ENCODE measurements at places on chromosomes 12 and 14.
A peak's percentile ranks its signal among the peaks of the same experiment; 100 is the strongest.

GRCh38 chr14:92392711-92393110 is 69.7 kb downstream of the SLC24A4 start:
- DNase-seq: no peak

GRCh38 chr12:5465384-5465783 is 33.5 kb downstream of the NTF3 start:
- no peak for DNase-seq

- no peak for DNase-seq
These were observed 73.8 kb upstream of the SRSF5 start for GRCh38 chr14:69693145-69693544.

DNA sequence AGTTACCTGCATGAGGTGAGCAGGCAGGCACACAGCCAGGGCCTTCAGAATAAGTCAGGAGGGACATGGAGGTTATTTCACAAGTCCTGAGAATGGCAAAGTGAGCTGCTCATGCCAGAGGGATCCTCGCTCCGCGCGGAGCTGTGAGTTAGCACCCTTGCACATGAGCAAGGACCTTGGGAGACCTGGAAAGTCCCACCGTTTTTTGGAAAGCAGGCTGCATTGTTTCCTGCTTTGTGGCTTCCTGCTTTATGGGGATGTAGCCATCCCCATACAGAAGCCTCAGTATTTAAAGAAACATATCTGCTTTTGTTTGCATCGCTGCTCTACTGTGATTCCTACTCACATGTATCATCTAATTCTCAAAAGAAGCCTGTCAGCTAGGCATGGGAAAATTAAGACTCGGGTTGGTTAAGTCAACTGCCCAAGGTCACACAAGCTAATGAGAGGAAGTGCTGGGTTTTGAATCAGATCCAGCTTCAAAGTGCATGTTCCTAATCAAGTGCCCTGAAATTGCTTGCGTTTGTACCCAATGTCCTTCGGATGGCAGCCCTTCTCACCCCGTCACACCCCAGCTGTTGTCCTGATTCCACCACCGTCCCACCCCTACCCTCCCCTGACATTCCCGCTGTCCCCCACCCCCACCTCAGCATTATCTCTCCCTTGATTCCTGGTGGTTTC is 106.2 kb downstream of the CRACR2A start:
- DNase-seq: no peak

DNA sequence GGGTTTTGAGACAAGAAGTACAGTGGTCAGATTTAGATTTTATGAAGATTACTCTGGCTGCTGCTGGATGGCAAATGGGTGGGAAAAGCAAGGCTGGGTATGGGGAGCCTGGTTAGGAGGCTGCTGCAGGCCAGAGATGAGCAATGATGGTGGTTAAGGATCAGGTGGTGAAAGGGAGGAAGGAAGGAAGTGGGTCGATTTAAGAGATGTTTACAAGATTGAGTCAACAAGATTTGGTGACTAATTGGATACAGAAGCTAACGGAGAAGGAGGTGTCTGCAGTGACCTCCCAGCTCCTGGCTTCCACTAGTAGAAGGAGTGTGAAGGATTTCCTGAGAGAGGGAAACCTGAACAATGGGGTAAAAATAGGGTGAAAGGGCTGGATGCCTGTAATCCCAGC is 18.7 kb downstream of the NOS1 start:
- DNase-seq: no peak

DNA sequence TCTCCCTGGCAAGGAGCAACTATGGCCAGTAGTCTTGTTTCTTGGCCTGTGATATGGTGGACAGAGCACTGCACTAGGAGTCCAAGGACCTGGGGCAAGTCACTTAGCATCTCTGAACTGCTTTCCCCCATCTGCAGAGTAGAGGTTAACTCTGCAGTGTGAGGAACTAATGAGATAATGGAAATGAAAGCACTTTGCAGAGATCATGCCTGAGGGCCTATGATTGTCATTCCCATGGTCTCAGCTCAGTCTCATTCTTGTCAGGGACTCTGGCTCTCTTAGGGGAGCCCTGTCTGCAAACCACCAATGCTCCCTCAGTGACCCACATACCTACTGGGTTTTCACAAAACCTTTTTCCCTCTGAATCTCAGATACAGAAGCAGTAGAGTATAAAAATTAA is 6.5 kb upstream of the PNMA1 start:
- DNase-seq: no peak

DNA sequence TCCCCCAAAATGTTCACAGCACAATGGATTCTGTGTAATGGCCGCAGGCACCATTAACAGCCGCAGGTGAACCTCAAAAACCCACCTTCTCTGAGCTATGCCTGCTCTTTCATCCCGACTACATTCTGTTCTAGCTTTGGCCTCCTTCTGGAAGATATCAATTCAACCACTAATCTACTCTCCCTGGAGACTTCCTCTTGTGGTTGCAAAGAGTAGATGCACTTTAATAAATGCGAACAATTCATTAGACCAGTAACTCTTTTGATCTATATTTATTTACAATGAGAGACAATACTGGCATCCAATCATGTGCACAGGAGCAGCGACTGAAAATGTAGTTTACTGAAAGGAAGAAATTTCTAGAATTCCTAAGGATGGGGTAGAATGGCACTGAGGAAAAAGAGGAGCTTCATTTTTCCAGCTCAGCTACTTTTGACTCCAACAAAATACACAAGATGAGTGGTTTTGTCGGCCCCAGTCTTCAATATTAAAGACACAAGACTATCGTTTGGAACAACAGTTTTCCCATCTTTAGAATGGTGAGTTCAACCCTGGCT is 5.3 kb downstream of the GRIN2B start:
- DNase-seq: no peak

- DNase-seq: no peak
These were observed 254.3 kb downstream of the RGS6 start for GRCh38 chr14:72186523-72186922.

DNA sequence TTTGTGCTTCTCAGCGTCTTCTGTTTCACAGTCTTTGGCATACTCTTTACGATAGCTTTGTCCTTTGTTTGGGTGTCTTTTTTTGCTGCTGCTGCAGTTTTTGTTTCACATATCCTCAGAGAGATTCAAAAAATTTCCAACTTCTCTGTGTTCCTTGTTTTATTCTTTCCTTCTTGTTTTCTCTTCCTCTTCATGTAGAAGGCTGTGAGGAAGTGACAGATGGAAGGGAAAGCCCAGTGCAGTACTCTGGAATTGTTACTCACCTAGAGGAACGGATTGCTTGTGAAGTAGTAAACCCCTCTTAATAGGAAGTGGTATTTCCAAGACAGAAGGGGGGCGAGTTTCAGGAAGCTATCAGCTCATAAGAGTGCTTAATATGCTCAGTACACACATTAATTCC is 1.7 kb downstream of the CREBL2 start:
- no peak for DNase-seq

- peak; percentile 32 for DNase-seq
These were observed 96.9 kb upstream of the FGD4 start for GRCh38 chr12:32302218-32303173.

DNA sequence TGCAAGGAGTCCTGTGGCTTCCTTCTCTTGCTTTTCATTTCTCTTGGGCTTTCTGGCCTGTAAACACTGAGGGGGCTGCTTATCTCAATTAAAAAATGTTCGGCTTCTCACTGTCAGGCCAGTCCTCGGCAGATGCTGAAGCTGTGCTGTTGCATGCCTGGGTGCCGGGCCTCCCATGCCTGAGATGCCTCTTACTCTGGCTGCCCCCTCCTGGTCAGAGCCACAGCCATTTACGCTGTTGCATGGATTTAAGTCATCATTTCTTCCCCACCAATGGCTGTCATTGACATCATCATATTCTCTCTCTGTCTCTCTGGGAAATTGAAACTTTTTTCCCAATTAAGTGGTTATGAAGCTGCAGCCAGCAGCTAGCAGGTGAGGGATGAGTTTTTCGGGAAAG is 53.7 kb downstream of the FOXN4 start:
- DNase-seq: peak; percentile 8

- DNase-seq: no peak
These were observed 236.1 kb upstream of the NPAS3 start for GRCh38 chr14:32702562-32702961.
